ENCODE measurements at places on chromosomes 1 and 21.

GRCh38 chr21:45999581-46000181 is 18.1 kb downstream of the COL6A1 start:
- no peak overlapping the region for H3K27ac ChIP-seq
- no peak for DNase-seq

DNA sequence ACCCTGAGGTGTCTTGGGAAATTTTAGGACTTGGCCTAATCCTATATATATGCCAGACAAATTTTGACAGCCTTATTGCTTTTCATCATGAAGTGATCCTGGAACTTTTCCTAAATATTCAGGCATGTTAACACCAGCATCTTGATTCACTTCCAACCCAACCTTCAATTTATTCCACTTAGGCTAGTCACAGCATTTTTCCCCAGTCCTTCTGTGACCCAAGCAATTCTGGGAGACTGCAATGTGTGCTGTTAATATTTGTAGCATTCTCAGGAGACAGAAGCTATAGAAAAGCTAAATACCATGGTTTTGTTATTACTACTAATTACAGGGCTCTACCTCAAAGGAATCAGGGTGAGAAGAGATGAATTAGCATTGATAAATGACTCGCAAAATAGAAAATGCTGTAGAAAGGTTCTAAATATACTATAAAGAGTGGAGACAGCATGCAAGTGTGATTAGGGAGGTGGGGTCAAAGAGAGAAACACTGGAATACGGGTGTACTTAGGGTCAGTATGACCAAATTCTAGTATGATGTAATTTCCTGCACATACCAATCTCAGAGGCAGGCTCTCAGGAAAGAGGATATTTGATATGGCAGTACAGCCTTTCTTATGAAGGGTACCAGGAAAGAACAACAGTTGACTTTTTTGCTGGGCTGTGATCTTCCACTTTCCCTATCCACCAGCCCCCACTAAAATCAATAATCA is 29.1 kb downstream of the PRRX1 start:
- no peak for DNase-seq
- H3K4me3 ChIP-seq = no peak overlapping the region
- H3K27ac ChIP-seq = no peak overlapping the region
- peaks cover 10% of the 10 kb centered on the region for H3K4me1 ChIP-seq
- H3K27me3 ChIP-seq = peaks cover 46% of the 10 kb centered on the region

DNA sequence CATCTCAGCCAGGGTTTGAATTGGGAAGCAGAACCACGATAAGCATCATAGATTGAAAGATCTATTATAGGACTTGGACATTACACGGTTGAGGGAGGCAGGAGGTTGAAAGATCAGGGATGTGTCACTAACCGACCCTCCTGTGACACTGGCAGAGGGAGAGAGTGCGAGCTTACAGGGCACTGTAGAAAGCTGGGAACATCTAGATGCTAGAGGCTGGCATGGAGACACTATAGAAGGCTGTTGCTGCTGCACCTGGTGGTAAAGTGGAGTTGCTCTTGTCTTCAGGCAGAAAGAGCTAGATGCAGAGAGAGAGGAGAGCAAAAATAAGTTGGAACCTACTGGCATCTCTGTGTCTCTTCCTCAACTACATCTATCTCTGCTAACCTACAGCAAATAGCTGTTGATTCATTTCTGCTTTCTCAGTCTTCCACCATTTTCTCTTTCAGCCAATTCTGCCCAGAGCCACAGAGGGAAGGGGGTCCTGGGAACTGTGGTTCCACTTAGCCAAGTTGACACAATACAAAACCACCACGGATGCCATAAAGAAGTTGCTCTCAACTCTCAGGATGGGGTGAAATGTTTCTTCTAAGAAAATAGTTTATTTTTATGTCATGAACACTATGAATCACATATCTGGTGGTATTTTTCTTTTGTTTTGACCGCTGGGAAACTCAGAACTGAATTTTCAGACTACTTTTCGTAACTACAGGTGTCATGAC is 155.9 kb downstream of the ZNF281 start:
- H3K4me3 ChIP-seq = no peak overlapping the region
- no peaks in the 10 kb centered on the region for H3K36me3 ChIP-seq
- H3K27ac ChIP-seq = no peak overlapping the region
- DNase-seq = no peak
- peaks cover 10% of the 10 kb centered on the region for H3K27me3 ChIP-seq
- no peaks in the 10 kb centered on the region for H3K4me1 ChIP-seq

- no peak for DNase-seq
- no peaks in the 10 kb centered on the region for H3K27me3 ChIP-seq
- H3K4me3 ChIP-seq = no peak overlapping the region
- peaks cover 9% of the 10 kb centered on the region for H3K4me1 ChIP-seq
Observed at GRCh38 chr21:34592120-34592955, 22.6 kb downstream of the RCAN1 start.

- no peak for DNase-seq
- no peak overlapping the region for H3K4me3 ChIP-seq
- H3K27ac ChIP-seq = no peak overlapping the region
- peaks cover 2% of the 10 kb centered on the region for H3K36me3 ChIP-seq
Observed at GRCh38 chr1:53160924-53161378, 18.5 kb upstream of the SLC1A7 start.

DNA sequence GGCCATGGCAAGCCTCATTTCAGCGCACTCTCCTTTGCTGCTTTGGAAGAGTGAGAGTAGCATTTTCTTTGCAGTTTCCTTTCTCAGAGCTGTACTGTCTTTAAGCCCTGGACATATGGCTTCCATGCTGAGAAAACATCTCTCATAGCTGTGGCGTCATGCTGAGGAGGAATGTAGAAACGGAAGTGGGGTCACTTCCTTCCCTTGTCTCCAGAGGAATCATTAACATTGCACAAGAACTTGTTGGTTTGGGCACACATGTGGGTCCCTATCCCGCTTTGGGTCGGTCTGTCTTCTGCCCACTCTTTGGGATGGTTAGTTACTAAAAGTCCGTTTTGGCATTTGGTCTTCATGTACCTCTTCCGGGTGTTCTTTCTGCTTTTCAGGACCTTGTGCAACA is 5.6 kb downstream of the MFN2 start:
- H3K4me3 ChIP-seq = no peak overlapping the region
- no peak for DNase-seq
- H3K27me3 ChIP-seq = no peaks in the 10 kb centered on the region
- peaks cover 3% of the 10 kb centered on the region for H3K36me3 ChIP-seq

DNA sequence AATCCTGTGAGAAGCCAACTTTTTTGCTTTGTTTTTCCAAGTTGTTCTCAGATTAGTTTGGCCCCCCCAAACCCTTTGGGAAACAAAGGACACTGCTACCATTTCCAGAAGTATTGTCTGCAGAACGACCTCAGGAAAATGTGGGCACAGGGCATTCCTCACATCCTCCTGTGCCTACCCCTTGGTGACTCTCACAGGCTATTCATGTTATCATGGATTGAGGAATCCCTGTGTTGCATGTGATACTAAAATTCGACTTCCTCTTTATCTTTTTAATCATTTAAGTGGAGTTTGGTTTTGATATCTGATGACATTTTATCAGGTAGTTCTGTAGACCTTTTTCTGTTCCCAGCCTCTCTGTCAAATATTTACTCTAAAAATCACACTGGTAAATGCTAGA is 184.5 kb downstream of the FASLG start:
- no peaks in the 10 kb centered on the region for H3K27me3 ChIP-seq
- H3K36me3 ChIP-seq = peaks cover 2% of the 10 kb centered on the region
- DNase-seq = no peak
- H3K4me3 ChIP-seq = no peak overlapping the region
- H3K4me1 ChIP-seq = peaks cover 36% of the 10 kb centered on the region

DNA sequence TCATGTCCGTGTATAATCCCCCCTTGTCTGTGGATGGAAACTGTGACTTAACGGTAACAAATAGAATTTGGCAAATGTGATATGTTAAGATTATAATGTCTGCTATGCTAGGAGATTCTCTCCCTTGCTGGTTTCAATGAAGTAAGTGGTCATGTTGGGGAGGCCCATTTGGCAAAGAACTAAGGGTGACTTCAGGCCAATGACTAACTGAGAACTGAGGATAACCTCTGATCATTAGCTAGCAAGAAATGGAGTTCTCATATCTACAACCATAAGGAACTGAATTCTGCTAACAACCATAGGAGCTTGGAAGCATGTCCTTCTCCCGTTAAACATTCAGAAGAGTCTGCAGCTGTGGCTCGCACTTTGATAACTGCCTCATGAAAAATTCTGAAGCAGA is 2.3 kb downstream of the IFI44L start:
- H3K4me1 ChIP-seq = peaks cover 61% of the 10 kb centered on the region
- H3K4me3 ChIP-seq = peak overlapping the region; percentile 85
- peaks cover 2% of the 10 kb centered on the region for H3K36me3 ChIP-seq

GRCh38 chr1:8789314-8790214 is 27.9 kb downstream of the RERE start:
- peaks cover 9% of the 10 kb centered on the region for H3K4me1 ChIP-seq
- peak overlapping the region; percentile 34 for H3K27ac ChIP-seq
- no peaks in the 10 kb centered on the region for H3K27me3 ChIP-seq
- H3K4me3 ChIP-seq = no peak overlapping the region
- peaks cover 5% of the 10 kb centered on the region for H3K36me3 ChIP-seq
- no peak for DNase-seq

GRCh38 chr1:30977105-30977504 is 68.5 kb upstream of the SDC3 start:
- H3K4me1 ChIP-seq = peaks cover 30% of the 10 kb centered on the region
- no peak overlapping the region for H3K27ac ChIP-seq
- no peak overlapping the region for H3K4me3 ChIP-seq
- H3K27me3 ChIP-seq = no peaks in the 10 kb centered on the region
- H3K36me3 ChIP-seq = peaks cover 10% of the 10 kb centered on the region

- no peaks in the 10 kb centered on the region for H3K27me3 ChIP-seq
- H3K36me3 ChIP-seq = no peaks in the 10 kb centered on the region
- DNase-seq = no peak
- peaks cover 13% of the 10 kb centered on the region for H3K4me1 ChIP-seq
- H3K4me3 ChIP-seq = no peak overlapping the region
Observed at GRCh38 chr1:174426153-174426552, 21.6 kb upstream of the GPR52 start.

DNA sequence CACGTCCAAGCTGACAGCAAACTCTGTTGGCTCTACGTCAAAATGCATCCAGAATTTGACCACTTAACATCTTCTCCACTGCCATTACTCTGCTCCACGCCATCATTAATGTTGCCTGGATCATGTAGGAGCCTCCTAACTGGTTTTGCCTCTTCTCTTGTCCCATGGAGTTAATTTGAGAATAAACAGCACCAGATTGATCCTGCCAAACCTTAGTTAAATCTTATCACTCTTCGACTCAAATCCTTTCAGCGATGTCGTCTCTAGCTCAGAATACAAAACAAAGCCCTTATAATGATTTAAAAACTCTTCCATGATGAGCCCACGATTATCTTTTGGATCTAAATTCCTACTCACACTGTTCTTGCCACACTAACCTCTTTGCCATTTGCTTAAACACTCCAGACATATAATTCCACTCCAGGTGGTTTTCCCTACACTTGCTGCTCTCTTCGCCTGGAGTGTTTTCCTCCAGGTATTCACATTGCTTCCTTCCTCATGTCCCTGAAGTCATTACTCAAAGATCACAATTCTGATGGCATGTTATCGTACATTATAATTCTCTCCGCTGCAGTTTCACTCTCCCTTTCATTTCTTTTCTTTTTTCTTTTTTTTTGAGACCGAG is 90.7 kb upstream of the KCNK2 start:
- no peak for DNase-seq
- H3K4me1 ChIP-seq = no peaks in the 10 kb centered on the region
- H3K27ac ChIP-seq = no peak overlapping the region
- no peaks in the 10 kb centered on the region for H3K36me3 ChIP-seq

GRCh38 chr1:245085508-245086095 is 69.2 kb upstream of the KIF26B start:
- no peak overlapping the region for H3K4me3 ChIP-seq
- no peaks in the 10 kb centered on the region for H3K36me3 ChIP-seq
- H3K4me1 ChIP-seq = no peaks in the 10 kb centered on the region
- DNase-seq = no peak
- H3K27me3 ChIP-seq = no peaks in the 10 kb centered on the region

GRCh38 chr1:203839081-203839480 is 22.3 kb upstream of the SNRPE start:
- no peaks in the 10 kb centered on the region for H3K27me3 ChIP-seq
- H3K4me1 ChIP-seq = no peaks in the 10 kb centered on the region
- peaks cover 9% of the 10 kb centered on the region for H3K36me3 ChIP-seq
- no peak for DNase-seq

- peaks cover 4% of the 10 kb centered on the region for H3K36me3 ChIP-seq
- H3K27me3 ChIP-seq = peaks cover 39% of the 10 kb centered on the region
- H3K4me1 ChIP-seq = peaks cover 2% of the 10 kb centered on the region
- no peak overlapping the region for H3K4me3 ChIP-seq
- no peak for DNase-seq
- no peak overlapping the region for H3K27ac ChIP-seq
Observed at GRCh38 chr1:10980094-10980577, 32.3 kb upstream of the TARDBP start.

Measured in T-helper 17 cell (primary cell).